Endothelial cell (in vitro differentiated cells): ENCODE measurements at places on chromosomes 3 and 15.

- DNase-seq: no peak
Observed at GRCh38 chr15:58217460-58217859, 79.3 kb downstream of the AQP9 start.

- DNase-seq: no peak
Observed at GRCh38 chr15:56957812-56958406, 39.5 kb downstream of the TCF12 start.

DNA sequence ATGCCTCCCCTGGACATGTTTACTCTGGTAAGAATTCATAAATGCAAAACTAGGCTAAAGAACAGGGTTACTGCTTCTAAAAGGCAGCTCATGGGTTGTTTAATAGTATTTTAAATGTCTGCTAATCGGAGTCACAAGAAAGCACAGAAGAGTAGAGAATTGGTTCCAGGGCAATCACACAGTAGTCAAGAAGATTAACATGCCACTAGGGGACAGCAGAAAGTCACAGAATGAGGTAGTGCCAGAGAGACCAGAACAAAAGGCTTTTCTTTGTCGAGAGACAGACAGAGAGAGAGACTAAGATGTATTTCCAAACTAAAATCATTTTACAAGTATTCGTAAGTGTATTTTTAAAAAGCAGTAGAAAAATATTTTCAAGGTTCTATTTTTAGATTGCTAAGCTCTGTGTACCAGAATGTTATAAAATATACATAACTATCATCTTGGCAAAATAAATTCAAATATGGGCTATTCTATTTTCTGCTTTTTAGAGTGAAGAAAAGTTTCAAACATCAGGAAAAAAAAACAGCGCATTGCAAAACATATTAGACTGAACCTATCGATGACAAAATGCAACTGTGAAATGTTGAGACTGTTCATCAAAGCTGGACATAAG, 78.3 kb upstream of the CDIN1 start:
- peak; percentile 40 for DNase-seq

DNA sequence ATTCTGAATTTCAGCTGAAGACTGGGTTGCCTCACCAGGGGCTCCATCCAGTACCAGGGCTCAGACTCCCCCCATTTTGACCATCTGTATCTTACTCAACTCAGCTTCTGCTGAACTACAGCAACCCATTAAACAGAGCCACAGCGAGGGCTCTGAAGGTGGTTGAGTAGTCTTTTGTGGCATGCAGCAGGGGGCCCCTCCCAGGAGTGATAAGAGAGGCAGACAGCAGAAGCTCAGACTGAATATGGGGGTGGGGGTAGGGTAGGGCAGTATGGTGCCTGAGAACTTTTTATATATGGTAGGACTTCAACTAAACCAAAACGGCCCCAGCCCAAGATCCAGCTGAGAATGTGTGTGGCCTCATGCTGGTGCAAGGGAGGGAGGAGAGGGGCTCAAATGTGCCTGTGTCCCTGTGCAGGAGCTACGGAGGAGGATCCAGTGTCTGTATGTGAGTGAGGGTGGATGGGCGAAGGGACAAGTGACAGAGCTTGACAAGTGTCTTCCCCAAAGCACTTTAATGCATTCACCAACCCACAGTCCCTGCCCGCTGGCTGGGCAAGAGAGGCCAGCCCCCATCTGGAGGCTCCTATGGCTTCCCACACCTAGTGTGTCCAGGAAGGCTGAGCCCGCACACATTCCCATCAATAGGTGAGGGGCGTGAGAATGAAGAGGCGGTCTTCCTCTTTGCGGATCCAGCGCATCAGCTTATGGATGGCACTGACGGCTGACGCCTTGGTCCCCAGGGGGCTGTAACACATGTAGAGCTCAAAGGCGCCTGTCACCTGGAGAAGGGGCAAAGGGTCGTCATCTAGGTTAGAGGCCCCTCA, 4.9 kb upstream of the MST1R start:
- DNase-seq: no peak

DNA sequence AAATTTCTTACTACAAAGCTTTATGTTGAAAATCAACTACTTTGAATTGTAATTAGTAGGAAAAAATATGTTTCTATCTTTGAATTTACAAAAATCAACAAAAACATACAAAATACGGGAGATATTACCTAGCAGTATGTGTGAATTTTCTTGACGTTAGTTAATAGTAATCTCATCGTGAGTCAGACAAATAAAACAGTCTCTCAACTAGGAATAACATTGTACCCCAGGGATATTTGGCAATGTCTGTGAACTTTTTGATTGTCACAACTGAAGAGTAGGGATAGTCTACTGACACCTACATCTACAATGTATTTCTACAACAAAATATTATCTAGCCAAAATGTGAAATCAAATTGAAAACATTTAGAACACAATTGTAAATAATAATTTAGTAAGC, 250.3 kb downstream of the POLQ start:
- no peak for DNase-seq

- DNase-seq: no peak
Observed at GRCh38 chr3:128742821-128743594, 17.0 kb downstream of the RAB7A start.

DNA sequence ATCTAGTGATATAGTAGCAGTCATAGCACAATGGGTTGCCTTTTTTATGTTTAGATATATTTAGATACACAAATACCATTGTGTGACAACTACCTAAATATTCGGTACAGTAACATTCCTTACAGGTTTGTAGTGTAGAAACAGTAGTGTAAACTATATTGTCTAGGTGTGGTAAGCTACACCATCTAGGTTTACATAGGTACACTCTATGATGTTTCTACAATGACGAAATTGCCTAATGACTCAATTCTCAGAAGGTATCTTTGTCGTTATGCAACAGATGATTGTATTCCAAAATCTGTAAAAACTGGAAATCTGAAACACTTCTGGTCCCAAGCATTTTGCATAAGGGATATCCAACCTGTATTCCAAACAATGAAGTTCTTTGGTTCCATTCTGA, 24.3 kb downstream of the PLOD2 start:
- DNase-seq: no peak
